Skin of body (tissue), 3 donors: ENCODE measurements at places on chromosomes 6 and 20. TPM values are rescaled to one million over a fixed set of nuclear protein-coding genes. Genes with fewer than 3 reads are reported as not detected.
A peak's percentile ranks its signal among the peaks of the same experiment; 100 is the strongest.

DNA sequence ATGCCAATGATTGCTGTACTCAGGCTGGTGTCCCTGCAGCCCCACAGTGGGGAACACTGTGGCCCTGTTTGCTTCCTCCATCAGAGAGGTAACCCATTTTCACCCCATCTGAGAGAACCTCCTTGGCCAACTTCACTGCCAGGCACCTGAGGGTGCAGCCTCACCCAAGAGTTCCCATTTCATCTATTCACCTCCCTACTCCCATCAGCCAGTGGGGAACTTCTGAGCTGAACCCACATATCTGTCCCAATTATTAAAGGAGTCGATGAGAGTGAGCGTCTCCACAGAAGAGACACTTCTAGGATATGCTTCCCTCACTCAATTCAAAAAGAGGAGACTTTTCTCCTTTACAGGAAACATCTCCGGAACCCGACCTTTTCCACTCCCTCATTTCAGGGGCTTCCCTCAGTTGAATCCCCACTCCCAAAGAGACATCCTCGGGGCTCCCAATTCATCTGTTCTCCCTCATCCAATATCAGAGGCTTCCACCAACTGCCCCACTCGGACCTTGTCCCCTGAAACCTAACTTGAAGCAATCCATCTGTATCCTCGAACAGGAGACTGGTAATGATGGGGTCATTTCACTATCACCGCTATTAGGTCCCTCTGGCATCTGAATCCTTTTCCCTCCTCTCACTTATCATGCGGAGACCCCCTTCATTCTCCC lies 988 bp downstream of the UBE2V1 start:
- DNase-seq: no peak

GRCh38 chr20:16955971-16956370 lies 207.8 kb downstream of the OTOR start:
- no peak for DNase-seq

GRCh38 chr20:51462566-51463276 lies 79.8 kb downstream of the NFATC2 start:
- DNase-seq: peak; percentile 31

- DNase-seq: no peak
Observed at GRCh38 chr20:23508449-23509229, 17.7 kb downstream of the CST8 start.

DNA sequence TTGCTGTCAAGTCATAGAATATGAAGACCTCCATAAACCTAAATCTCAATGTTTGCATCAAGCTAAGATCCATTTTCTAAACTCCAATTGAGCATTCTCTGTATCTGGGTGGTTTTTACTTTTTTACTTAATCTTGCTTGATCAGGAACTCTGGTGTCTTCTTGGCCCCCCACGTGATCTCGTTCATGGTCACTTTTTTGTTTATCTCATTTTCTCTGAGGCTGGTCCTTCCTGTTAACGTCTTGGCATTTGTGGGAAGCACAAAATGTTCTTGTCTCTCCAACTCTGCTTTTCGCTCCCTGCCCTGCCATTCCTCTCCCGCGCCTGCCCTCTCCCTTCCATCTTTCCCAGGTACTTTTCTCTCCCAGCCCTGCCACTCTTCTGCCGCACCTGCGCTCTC lies 14.0 kb upstream of the MAPRE1 start:
- DNase-seq: no peak

DNA sequence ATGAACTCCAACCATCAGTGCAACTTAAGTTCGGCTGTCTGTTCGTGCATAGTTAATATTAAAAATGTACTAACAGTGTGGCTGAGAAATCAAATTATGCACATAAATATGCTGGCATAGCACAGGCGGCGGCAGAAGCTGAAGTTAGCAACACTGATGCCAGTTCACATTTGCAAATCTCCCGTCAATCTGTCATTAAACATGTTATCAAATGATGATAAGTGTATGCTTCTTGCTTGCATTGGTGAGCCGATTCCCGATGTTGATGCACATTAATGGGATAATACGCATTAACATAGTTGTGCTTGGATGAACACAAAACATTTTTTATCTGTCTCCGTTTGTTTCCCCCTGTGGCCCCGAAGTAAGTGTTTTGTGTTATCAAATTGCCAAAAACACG lies 309.4 kb downstream of the ZNF217 start:
- no peak for DNase-seq

GRCh38 chr6:151240036-151240685 lies 394 bp downstream of the AKAP12 start:
- peak; percentile 80 for DNase-seq

Gene CST11
- not detected for total RNA-seq

DNA sequence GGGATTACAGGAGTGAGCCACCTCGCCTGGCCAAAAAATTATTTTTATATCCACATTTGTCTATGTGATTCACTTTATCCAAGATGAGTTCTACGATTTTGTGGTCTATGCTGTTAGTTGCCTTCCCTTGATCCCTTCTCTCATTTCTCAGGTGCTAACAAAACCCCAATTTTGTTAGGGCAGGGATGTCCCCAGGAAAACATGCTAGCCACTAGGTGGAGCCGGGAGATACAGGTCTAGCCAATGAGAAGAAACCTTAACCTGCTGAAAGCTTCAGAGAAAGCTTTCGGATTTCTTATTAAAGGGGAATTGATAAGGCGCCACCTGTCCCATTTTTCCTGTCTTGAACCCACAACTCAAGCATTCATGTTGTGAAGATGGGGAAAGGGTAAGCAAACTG lies 167.4 kb upstream of the OLIG3 start:
- no peak for DNase-seq

Gene SENP6
- total RNA-seq: 136 TPM

Gene TMEM200A
- 9.3 TPM for total RNA-seq

- peak; percentile 76 for DNase-seq
Observed at GRCh38 chr6:67775333-67775732, 859.7 kb upstream of the ADGRB3 start.

DNA sequence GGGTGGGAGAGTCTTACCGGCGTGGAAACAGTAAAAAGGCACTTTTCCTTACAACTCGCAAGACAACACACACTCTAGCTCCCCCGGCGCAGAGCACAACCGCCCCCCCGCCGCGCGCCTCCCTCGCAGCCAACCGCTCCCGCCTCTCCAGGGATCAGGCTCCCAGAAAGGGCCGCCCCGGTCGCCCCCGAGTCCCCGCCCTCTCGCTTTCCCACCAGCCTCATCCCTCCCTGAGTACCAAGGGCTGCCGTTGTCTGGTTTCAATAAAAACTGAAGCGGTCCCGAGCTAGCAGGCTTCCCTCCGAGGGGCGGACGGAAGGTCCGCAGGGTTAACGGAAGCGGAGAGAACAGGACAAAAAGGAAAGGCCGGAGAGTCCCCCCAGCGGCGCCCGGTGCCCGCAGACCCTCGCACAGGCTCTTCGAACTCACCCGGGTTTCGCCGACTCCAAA lies 804 bp downstream of the ELOVL5 start:
- DNase-seq: peak; percentile 69

GRCh38 chr6:147156799-147157382 lies 47.3 kb upstream of the STXBP5 start:
- DNase-seq: no peak

GRCh38 chr6:32627249-32627648 lies 10.0 kb upstream of the HLA-DQA1 start:
- no peak for DNase-seq

DNA sequence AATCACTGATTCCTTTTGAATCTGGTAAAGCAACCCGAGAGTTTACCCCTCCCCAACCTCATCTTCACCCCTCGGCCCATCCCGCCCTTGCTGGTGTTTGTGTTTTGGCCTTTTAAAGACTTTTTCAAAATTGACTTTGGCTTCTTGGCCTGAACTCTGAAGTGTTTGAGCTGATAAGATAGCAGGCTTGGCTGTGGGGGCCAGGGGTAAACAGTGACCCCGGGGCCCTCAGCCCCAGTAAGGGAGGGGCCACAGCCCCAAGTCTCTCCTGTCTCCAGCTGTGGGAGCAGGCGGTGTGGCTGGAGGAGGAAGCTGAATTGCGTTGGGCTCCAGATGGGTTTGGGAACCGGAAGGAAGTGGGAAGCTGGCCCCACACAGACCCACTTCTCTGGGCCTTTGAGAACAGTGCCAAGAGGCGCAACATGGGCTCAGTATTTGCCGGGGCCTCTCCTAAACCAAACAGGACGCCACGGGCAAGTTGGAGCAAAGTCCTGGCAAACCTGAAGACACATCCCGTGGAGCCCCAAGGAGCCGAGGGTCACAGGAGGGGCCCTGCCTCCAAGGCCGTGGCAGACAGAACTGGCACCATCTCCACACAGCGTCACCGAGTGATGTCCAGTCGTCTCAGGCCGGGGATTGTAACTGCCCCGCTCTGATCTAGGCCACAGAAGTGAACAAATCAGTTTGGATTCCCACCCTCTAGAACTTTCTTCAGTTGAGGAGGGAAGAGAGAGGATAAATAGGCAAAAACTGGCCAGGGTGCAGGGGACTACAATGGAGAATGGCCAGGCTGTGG lies 54.3 kb upstream of the PTPN1 start:
- no peak for DNase-seq

Gene CPXM1
- total RNA-seq: 30.5 TPM

- peak; percentile 60 for DNase-seq
Observed at GRCh38 chr6:162538643-162539064, 188.9 kb downstream of the PRKN start.

DNA sequence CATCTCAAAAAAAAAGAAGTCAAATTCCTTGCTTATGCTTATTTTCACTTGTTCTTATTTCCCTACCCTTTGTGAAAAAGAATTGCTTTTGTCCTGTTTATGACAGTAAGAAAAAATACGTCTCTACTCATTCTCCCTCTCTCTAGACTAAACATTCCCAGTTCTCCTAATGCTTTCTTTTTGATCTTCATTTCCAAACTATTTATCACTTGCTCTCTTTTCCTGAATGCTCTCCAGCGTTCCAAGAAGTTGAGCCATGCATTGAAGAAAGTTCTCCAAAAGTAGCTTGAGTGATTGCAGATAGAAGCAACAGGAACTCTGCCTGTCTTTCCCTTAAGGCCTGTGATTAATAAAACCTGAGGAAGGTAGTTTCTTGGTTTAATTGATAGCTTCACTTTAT lies 53.1 kb upstream of the TMEM170B start:
- no peak for DNase-seq

DNA sequence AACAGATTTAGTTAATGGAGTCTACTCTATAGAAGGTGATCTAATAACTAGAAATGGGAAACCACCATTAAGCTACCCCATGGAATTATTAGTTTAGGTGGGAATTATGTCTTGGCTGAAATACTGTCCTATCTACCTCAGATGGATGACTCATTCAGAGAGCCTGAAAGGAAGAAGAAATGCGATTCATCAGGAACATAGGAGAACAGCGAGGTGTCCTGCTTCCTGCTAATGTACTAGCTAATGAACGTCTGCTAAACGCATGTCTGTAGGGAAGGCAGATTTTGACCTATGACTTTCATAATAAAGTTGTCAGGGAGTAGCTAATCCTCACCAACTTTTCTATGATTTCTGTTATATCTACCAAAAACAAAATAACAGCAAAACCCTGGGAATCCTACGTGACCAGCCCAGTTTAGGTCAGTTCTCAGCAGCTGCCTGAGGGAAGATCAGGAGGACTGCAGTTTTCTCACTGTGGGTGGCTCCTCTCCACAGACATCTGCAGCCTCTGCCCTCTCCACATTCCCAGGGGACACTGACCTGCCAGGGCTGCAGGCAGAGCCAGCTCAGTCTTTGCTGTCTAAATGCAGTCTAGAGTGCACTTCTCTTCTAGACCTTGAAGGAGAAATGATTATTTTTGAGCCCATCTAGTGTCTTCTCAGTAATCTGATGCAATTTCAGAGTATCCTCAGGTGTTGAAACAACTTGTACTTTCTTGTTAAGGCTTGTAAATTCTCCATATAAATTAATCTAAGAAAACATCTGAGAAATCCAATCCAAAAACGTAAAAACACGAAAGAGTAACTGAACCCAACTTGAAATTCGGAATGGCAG lies 18.1 kb upstream of the SFT2D1 start:
- DNase-seq: no peak

DNA sequence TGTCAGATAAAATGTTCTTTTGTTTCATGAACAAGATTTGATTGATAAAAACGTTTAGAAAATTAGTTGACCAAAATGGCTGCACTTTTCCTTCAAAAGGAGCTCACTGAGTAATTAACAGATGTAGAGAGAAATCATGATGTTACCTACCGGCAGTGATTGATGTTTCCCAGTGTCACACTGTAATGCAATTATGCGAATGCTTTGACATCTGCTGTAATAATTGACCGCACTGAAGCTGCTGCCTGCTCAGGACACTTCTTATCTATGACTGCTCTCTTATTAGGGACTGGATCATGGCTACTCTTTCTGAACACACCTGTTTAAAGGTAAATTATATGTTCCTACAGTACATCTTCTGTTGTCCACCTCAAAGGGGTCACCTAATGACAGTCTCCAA lies 94.6 kb downstream of the GPR63 start:
- no peak for DNase-seq

GRCh38 chr6:40325041-40325440 lies 262.1 kb downstream of the LRFN2 start:
- no peak for DNase-seq

- no peak for DNase-seq
Observed at GRCh38 chr20:43287637-43288036, 97.9 kb upstream of the PTPRT start.

Gene SAPCD1
- 3.9 TPM for total RNA-seq

GRCh38 chr6:157558049-157558448 lies 177.1 kb downstream of the ZDHHC14 start:
- DNase-seq: no peak

Gene MUCL3
- not detected for total RNA-seq

- no peak for DNase-seq
Observed at GRCh38 chr6:56796196-56796532, 153.5 kb upstream of the DST start.

- no peak for DNase-seq
Observed at GRCh38 chr6:40634429-40634828, 47.3 kb upstream of the LRFN2 start.

DNA sequence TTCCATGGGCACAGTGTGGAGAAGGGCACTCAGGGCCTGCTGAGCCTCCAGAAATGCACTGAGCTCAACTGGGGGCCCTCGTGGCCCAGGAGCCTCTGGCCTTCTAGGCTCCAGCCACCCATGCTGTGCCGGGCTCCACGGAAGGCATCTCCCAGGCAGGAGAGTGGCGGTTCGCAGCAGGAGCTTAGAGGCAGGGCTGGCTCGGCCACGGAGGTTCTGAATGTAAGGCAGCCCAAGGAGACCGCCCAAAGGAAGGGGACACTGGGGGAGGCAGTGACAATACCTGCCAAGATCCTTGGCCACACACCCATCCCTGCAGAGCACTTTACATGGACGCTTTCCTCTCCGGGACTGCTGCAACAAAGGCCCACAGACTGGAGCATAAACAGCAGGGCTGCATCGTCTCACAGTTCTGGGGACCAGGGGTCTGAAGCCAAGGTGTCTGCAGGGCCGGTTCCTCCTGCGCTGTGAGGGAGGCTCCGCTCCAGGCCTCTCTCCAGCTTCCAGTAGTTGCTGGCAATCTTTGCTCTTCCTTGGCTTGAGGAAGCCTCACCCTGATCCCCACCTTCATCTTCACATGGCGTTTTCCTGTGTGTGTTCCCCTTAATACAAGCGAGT lies 128.2 kb upstream of the CDH4 start:
- no peak for DNase-seq
